Ureter (tissue), 1 donor: ENCODE measurements at places on chromosomes 4 and X. TPM values are rescaled to one million over a fixed set of nuclear protein-coding genes. Genes with fewer than 3 reads are reported as not detected.

GRCh38 chr4:143921181-143921580 lies 15.8 kb upstream of the GYPE start:
- no peak for DNase-seq

DNA sequence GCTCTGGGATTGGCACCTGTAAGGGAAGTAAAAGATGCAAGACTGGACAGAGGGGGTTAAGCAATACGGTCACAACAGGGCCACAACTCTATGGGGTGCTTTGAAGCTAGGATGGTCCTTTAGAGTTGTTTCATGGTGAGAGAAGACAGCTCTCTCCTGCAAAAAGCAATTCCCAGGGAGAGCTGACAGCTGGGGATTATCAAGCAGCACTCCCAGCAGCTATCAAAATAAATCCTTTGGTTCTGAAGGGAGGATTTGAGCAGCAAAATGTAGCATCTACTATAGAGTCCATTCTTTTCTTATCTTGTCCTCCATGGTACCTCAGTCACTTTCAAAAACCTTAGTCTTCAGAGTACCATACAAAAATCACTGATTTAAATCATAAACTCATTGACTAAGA lies 35.1 kb upstream of the AP1AR start:
- DNase-seq = no peak

DNA sequence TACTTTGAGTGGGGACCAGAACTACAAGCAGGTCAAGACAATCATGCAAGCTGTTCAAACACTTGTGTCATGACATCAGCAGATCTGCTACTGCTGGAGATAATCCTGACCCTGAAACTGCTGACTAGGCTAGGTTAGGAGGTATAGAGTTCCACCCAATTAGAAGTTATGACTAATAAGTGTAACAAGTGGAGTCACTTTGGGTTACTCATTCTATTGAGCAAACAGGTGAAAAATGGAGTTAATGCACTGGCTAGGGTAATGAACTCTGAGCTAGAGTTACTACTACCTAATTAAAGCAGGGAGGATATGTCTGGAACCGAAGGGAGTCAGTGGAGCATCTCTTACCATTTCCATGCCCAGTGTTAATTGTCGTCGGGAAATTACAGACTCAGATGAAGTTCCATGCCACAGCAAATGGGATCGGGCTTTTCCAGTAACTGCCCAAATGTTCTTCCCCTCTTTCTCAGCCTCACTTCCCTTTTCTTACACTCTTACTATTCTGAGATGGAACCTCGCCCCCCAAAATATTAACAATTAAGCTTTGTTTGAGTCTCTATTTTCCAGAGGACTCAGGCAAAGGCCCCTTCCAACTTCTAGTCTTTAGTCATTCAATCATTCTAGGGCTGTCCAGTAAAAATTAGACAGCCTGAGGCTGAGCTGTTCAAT lies 19.8 kb upstream of the MANBA start:
- DNase-seq = no peak

- DNase-seq = no peak
Measured at GRCh38 chr4:659851-660250, 14.2 kb downstream of the ATP5ME start.

DNA sequence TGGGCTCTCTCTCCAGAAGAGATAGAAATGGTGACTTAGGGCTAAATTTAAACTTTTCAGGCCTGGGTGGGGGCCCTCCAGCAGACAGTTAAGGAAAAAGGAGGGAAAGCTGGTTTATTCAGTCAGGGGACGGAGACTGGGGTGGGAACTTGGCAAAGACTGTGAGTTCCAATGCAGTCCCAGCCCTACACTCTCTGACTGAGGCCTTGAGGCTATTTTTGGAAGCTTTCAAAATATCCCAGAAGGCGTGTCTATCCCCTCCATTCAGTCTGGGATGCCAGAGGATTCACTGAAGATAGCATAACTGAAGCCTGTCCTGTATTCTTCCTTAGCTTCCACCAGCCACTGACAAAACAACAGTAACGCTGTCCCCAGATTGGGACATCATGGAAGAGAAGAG lies 32.1 kb upstream of the MSN start:
- no peak for DNase-seq

GRCh38 chr4:144295286-144295995 lies 154.9 kb upstream of the GYPA start:
- no peak for DNase-seq

GRCh38 chr4:77240469-77241066 lies 83.6 kb downstream of the CCNG2 start:
- peak; percentile 54 for DNase-seq

GRCh38 chrX:101429934-101430333 lies 21.9 kb downstream of the HNRNPH2 start:
- no peak for DNase-seq

DNA sequence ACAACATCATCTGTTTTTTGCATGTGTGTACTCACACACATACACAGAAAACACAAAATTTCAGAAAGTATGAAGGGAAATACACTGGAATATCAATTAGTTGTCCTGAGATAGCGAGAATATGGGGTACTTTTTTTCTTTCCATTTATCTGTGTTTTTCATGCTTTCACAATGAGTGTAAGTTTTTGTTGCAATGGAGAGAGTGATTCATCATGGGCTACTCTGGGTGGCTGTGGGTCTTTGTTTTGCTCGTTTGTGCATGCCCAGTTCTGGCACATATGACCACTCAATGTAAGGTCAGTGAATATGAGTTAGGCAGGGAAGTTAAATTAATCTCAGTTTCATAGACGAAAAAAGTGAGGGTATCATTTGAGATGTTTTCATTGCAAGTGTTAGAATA lies 26.9 kb downstream of the XK start:
- DNase-seq = no peak

DNA sequence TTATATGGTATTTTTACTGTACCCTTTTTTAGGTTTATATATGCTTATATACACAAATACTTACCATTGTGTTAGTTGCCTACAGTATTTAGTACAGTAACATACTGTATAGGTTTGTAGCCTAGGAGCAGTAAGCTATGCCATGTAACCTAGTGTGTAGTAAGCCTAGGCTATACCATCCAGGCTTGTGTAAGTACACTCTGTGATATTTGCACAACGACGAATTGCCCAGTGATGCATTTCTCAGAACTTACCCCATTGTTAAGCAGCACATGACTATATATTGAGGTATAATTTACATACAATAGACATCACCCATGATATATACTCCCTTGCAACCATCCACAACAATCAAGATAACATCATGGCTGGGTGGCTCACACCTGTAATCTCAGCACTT lies 40.1 kb downstream of the STAG2 start:
- DNase-seq = no peak

DNA sequence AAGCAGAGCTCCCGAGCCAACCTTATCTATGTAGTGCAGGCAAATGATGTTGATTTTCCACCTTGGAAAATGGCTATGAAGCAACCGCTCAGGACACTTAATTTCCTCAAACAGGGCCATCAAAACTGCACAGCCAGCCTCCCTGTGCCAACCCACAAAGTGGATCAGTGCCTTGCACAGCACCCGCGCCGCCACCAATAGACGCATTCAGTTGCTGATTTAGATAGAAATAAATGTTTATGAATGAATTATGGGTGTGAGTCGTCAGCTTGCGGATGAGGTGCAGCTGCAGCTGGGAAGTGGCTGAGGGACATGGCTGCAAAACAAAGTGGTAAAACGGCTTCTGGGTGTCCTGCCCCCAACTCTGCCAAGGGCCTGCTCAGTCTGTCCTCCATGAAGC lies 47.0 kb downstream of the SOD3 start:
- DNase-seq = no peak

DNA sequence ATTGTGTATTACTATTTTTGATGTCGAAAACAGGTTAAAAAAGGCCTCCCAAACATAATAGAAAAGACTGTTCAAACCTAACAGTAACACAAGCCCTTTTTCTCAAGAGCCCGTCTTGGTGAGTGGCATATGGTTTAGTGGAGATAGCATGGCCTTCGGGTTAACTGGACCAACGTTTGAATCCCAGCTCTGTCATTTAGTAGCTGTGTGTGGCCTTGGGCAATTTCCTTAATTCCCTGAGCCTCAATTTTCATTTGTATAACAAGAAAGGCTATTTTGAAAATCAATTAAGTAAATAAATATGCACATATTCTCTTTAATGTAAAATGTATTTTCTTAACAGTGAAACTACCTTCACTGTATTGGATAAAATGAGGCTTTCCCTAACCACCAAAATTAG lies 62.3 kb downstream of the HELT start:
- no peak for DNase-seq

GRCh38 chr4:81852031-81852715 lies 380.5 kb upstream of the RASGEF1B start:
- DNase-seq = no peak

DNA sequence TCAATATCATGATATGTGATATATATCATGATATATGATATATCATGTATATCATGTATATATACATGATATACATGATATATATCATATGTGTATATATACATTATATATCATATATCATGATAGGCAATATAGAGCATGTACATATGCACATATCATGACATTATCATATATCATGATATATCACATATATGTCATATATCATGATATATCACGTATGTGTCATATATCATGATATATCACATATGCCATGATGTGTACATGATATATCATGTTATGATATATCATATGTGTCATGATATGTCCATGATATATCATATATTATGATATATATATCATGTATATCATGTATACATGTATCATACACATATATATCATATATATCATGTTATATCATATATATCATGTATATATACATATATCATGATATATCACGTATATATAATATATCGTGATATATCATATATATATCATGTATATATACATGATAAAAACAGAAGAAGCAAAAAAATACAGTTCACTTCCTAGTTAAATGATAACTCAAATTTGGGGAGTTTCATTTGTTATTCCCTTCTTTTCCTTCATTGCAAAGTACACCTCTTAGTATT lies 670.1 kb upstream of the EPHA5 start:
- DNase-seq = no peak

DNA sequence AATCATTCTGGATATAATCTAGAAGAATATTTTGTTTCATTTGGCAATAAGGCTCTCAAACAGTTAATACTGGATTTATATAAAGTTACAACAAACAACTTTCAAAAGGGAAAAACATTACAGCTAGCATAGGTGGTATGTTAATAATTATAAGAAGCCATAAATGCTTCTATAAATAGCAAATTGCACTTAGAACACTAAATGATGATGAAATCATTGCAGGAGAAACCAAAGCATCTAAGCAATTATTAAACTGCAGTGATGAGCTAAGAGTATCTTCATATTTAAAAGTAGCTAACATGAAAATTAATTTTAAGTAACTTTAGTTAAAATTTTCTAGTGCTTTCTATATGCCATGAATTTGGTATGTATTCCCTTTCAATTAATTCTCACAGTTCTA lies 189.5 kb downstream of the CENPC start:
- no peak for DNase-seq

DNA sequence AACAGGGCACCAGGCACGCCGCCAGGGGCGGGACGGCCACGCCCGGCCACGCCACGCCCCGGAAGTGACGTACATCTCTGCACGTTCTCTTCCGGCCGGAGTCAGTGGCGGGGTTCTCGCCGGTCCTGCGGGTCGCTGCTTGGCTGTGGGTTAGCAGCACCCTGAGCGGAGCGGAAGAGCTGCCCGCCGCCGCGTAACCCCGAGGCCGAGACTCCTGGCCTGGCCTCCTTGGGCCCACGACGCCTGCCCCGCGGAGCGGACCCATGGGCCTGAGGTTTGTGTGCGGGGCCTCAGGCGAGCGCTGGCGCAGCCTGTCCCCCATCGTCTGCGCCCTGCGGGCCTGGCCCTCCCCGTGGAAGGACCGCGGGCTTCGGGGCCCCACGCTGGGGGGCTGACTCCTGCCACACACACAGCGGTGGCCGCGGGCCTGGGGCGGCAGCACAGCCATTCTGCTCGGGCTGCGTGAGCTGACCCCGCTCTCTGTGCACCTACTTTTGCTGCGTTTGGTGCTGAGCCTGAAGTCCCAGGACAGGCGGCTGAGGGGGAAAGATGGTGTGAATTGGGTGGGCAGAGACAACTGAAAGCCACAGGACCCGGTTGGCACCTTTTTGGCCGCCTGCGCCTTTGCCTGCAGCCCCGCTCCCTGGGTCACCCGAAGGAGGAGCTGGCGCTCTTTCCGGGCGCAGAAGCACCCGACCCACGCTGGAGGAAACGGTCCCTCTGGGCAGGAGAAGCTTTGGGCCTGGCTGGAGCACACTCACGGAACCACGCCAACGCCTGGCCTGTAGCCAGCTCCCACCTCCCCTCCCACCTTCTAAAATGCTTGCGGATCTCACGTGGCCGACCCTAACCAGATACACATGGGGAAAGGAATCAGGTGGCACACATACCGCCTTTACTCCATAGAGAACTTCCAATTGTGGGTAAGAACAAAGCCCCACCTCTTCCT lies 28.1 kb downstream of the NOP14 start:
- peak; percentile 97 for DNase-seq

- DNase-seq = no peak
Measured at GRCh38 chr4:188841523-188841922, 702.3 kb downstream of the TRIML1 start.

- DNase-seq = no peak
Measured at GRCh38 chr4:127383666-127384065, 249.1 kb upstream of the INTU start.

DNA sequence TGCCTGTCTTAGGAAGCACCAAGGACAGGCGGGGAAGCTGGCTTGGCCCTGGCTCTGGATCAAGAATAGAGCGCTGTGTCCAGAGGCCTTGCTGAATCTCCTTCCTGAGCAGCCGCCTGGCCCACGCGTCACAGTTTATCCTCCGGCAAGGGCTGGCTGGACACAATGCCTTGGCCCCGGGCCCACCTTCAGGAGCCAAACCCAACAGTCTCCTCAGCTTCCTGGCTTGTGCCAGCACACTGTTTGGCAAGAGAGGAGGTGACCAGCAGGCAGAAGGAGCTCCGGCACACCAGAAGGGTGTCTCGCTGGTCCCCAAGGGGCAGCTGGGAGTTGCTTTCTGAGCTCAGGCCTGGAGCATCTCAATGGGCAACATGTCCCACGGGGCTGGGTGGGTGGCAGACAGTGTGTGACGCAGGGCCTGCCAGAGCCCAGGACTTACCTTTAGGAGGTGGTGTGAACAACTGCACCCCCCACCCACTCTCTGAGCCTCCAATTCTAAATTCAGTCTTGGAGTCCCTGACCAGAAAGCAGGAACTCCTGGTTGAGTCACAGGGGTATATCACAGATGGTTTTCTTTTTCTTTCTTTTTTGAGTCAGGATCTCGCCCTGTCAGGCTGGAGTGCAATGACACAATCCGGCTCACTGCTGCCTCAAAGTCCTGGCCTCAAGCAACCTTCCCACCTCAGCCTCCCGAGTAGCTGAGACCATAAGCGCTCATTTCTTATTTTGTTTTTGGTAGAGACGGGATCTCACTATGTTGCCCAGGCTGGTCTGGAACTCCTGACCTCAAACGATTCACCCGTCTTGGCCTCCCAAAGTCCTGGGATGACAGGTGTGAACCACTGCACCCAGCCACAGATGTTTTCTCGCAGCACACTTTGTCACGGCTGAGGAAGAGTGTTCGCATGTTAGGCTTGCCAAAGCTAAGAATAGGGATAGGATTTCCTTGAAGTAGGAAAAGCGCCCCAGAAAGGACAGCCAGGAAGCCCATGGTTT lies 361.2 kb downstream of the BCOR start:
- peak; percentile 80 for DNase-seq

CT55 gene
- total RNA-seq = not detected

WDR1 gene
- 385 TPM for total RNA-seq

TMEM31 gene
- total RNA-seq = not detected

ADGRG2 gene
- 1.9 TPM for total RNA-seq
